Upper lobe of left lung (tissue), 6 donors: ENCODE measurements at places on chromosomes 12 and 14. TPM values are rescaled to one million over a fixed set of nuclear protein-coding genes. Genes with fewer than 3 reads are reported as not detected.

AQP5 gene
- total RNA-seq, result 21.0 TPM

GRCh38 chr12:131919366-131920156, 9.5 kb upstream of the PUS1 start:
- DNase-seq, result no peak

TMTC2 gene
- 24.5 TPM for total RNA-seq

KRT72 gene
- total RNA-seq, result not detected

- DNase-seq, result peak; percentile 50
These were observed 76.3 kb upstream of the FUT8 start for GRCh38 chr14:65336191-65336591.

- DNase-seq, result no peak
These were observed 13.2 kb upstream of the SLC6A13 start for GRCh38 chr12:275812-276211.

PZP gene
- total RNA-seq, result 2.0 TPM

GSC gene
- total RNA-seq, result not detected

GRCh38 chr12:30529489-30530269, 166.0 kb downstream of the IPO8 start:
- DNase-seq, result no peak

GRCh38 chr12:52633383-52633782, 15.0 kb upstream of the KRT73 start:
- no peak for DNase-seq

- no peak for DNase-seq
These were observed 71.5 kb upstream of the MDM1 start for GRCh38 chr12:68403711-68404110.

RNASE1 gene
- 877 TPM for total RNA-seq
